ENCODE measurements at places on chromosomes 13 and 19. TPM values are rescaled to one million over a fixed set of nuclear protein-coding genes. Genes with fewer than 3 reads are reported as not detected.

DNA sequence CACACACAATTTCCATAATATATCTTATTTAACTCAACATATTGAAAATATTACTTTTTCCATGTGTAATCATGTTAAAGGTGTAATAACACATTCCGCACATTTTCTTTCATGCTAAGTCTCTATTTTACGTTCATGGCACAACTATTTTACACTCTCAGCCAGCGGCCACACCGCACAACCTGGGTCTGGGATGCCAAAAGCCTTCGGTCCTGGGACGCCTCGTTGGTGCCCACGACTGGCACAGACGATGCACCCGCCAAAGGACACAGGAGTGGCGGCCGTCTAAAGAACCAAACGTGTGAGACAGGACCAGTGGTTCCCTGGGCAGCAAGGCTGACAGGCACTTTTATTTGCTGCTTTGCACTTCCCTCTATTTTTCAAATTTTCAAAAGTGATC lies 10.0 kb upstream of the PROZ start:
- no peak overlapping the region for H3K27ac ChIP-seq
- H3K27me3 ChIP-seq = no peaks in the 10 kb centered on the region
- H3K36me3 ChIP-seq = no peaks in the 10 kb centered on the region
- no peaks in the 10 kb centered on the region for H3K4me1 ChIP-seq
- H3K4me3 ChIP-seq = no peak overlapping the region
- DNase-seq = no peak

- no peak for DNase-seq
- no peaks in the 10 kb centered on the region for H3K27me3 ChIP-seq
- H3K4me3 ChIP-seq = no peak overlapping the region
These were observed 1.3 kb downstream of the PGLYRP1 start for GRCh38 chr19:46021531-46022041.

Gene MYCBP2
- total RNA-seq = 96.4 TPM

Gene SHISA7
- not detected for total RNA-seq
